Activated naive CD8-positive, alpha-beta T cell treated with anti-CD3 and anti-CD28 coated beads for 36 hours (primary cell): ENCODE measurements at places on chromosomes 3 and 15. TPM values are rescaled to one million over a fixed set of nuclear protein-coding genes. Genes with fewer than 3 reads are reported as not detected.

The SLC12A8 gene
- total RNA-seq = 1.9 TPM

The HHLA2 gene
- total RNA-seq = 1.3 TPM

GRCh38 chr3:130506031-130506430, 10.9 kb upstream of the COL6A6 start:
- DNase-seq = no peak

The ANKRD63 gene
- total RNA-seq = not detected

The SYNPR gene
- total RNA-seq = not detected

The C3orf20 gene
- not detected for total RNA-seq

DNA sequence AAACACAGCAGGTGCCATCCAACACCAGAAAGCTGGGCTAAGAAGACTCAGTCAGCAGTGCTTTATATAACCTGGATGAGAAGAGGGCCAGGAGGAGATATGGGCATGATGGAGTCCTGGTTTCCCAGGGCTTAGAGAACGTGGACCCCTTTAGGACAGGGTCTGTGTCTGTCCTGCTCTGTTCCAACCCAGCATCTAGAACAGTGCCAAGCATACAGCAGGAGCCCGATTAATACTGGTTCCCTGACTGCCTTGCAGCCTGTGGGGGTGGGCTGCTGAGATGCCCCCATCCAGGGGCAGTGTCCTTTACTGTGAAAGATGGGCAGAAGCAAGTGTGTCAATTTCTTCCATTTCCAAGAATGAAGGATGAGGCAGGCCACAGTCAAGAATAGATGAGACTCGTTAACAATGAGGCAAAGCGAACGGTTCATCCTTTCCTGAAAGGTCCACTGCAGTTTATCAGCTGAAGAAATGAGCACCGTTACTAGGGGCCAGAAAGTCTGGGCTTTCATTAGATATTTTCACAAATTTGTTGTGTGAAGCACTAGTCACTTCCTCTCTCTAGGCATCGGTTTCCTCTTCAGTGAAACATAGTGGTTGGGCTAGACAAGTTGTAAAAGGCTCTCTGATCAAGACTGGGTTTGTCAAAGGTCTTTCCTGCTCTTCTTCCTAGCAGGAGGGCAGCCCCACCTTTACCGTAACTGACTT, 72.0 kb upstream of the HERC1 start:
- DNase-seq = no peak

DNA sequence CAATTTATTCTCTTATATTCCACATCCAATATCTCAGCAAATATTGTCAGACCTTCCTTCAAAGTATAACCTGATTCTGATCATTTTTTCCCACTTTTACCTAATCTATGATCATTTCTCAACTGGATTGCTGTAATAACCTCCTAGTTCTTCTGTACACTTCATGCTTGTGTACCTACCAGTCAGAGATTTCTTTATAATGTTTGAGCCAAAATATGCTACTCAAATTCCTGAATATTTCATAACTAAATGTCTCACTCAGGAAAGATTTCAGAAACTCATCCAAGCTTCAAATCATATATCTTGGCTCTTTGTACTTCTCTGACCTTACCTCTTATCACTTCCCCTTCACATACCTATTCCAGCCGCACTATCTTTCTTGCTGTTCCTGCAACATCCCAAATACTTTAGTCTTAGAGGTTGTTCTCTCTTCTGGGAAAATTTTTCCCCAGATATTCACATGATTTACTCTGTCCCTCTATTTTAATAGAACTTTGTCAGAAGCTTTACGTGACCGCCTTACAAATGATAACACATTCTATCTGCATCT, 20.0 kb downstream of the BCHE start:
- DNase-seq = no peak

The TGM5 gene
- 0.38 TPM for total RNA-seq

The CACNA2D3 gene
- not detected for total RNA-seq

DNA sequence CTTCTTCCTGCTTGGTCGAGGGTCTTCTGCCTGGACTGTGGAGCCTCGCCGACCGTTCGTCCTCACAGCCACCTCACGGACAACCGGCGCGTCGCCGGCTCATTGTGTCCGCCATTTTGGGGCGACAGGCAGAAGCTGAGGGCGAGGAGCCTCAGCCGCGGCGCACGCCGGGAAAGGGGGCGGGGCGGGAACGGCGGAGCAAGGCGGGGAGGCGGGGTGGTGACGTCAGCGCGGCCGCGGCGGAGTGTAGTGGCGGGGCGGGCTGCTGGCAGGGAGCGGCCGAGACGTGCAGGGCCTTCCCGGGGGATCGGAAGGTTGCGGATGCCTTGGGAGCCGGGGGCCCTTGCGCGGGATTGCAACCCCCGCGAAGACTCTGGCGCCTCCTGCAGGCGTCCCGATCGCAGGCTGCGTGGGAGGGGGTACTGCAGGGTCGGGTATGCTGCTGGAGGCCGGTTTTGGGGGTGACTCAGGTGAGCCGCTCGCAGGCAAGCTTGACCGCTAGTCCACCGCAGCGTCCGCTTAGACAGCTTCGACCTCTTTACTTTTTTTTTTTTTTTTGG, at the start of gene WDR82:
Gene WDR82 (minus strand): TSS at position 140 of the 560 bp plus-strand sequence. CDS start 288 bp downstream, outside the sequence.
- DNase-seq = peak; percentile 100

- DNase-seq = no peak
Observed at GRCh38 chr15:100853676-100854440, 25.8 kb upstream of the ALDH1A3 start.

DNA sequence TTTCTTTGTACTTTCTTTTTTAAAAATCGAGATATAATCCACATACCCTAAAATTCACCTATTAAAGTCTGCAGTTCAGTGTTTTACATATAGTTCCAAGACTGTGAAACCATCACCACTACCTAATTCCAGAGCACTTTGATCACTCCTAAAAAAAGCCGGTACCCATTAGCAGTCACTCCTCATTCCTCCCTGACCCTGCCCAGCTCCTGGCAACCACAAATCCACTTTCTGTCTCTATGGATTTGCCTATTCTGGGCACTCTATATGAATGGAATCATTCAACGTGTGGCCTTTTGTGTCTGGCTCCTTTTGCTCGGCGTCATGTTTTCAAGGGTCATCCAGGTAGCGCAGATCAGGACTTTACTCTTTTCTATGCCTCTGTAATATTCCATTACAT, 17.3 kb downstream of the TRPM1 start:
- no peak for DNase-seq

- no peak for DNase-seq
Observed at GRCh38 chr3:36250191-36250590, 130.1 kb upstream of the STAC start.

DNA sequence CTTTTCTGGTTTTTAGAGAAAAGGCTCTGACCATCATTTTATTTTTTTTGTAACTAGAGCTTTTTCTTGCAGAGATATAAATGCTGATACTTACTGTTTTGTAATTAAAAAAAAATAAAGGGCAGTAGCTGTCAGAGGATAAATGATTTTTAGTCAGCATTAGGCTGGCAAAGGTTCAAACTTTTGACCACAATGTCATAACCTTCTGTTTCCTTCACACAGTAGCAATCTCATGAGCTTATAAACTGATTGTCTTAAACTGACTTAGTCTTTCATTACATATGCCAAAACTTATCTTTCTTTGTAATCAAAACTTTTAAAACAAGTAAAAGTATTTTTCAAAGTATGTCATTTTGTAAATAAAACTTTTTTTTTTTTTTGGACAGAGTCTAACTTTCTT, 841.9 kb downstream of the OTOL1 start:
- no peak for DNase-seq

The OSBPL10 gene
- 5.5 TPM for total RNA-seq

DNA sequence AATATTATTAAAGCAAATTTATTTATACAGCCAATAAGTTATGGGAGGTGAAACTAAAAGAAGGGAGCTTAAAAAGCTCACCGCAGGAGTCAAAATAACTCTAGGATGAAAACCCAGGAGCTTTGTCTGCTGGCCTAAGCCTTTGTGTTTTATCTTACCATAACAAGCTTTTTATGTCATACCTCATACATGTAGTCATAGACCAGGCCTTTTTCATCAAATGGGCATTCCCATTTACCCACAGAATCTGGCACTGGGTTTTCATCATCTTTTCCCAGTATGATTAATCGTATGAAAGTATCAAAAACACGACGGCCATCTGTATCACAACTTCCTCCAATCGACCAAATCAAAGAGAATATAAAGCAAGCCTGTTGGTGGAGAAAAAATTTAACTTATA, 122.8 kb downstream of the DNAH12 start:
- DNase-seq = no peak

The ARF4 gene
- 67.4 TPM for total RNA-seq

GRCh38 chr15:39145854-39146625, 434.8 kb upstream of the THBS1 start:
- DNase-seq = no peak

The CCR4 gene
- 8.8 TPM for total RNA-seq

DNA sequence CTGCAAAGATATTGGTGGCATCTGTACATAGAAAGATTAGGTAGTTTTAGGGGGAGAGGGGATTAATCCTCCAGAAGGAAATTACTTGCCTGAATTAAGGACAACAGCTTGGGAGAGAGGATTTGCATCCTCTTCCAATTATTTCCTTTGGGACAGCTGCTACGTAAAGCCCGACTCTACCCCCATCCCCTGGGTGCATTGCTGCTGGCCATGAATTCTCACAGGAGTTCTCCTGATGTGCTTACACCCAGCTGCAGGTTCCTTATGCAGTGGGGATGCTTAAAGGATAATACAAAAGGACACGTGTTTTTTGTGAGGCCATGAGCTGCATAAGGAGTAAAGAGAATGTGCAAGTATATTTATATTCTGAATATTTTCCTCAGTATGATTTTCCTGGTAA, 132.3 kb downstream of the VPS8 start:
- DNase-seq = no peak

DNA sequence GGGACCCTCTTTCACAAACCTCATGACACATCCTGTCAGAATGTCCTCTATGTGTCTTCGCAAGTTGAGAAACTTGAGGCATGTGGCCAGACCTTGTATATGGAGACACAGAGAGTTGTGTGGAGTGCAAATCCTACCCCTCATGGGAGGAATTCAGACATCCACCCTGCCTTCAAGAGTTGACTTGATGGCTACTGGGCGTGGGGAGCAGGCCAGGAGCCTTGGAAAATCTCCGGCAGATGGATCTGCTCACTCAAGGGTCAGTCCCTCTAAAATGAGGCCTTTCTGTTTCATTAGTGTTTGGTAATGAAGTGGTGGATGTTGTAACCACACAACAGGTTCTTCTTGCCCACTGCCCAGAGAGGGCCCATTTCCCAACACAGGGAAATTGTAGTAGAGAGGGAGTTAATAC, 79.0 kb downstream of the ASB7 start:
- DNase-seq = no peak

The GRAMD1C gene
- 0.21 TPM for total RNA-seq

DNA sequence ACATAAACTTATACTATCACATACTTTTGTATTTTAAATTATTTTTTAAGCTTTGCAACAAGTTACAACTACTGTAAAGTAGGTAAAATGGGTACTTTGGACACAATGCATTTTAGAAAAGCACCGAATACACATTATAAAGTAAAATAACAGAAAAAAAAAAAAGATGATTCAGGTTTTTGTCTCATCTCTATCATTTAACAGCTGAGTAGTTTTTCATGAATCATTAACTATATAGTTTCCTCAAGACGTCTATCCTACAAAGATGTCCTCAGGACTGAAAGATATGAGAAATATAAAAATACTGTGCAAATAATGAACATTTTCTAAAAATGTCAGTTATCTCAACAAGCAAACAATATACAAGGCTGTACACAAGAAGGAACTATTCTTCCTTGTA, 46.9 kb downstream of the ANKRD28 start:
- DNase-seq = no peak

The C3orf70 gene
- total RNA-seq = 0.06 TPM

GRCh38 chr15:89783861-89784685, 7.9 kb downstream of the MESP2 start:
- DNase-seq = no peak
